NCI-H1417 treated with DMSO at 0.1 percent for 48 hours (cell line): ENCODE measurements at places on chromosomes 1 and 21.

DNA sequence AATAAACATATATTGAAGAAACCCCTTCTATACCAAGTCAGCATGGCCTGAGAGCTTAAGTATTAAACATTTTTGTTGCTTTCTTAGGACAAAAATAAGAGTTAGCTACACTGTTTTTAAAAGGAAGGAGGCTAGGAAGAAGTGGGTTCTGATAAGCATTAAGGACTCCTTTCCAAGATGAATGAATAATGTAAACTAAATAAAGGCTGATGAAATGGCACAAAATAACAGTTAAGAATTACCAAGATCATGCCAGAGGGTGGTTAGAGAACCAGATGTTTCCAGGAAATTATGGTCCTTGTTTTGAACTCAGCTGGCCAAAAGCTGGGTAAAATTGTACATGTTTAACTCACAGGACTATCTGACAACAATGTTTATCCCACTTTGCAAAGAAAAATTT lies 114.1 kb upstream of the ETS2 start:
- DNase-seq, result no peak

GRCh38 chr1:175812936-175813335 lies 69.5 kb upstream of the TNR start:
- no peak for DNase-seq

GRCh38 chr1:39499668-39500067 lies 8.2 kb downstream of the BMP8A start:
- no peak for DNase-seq

DNA sequence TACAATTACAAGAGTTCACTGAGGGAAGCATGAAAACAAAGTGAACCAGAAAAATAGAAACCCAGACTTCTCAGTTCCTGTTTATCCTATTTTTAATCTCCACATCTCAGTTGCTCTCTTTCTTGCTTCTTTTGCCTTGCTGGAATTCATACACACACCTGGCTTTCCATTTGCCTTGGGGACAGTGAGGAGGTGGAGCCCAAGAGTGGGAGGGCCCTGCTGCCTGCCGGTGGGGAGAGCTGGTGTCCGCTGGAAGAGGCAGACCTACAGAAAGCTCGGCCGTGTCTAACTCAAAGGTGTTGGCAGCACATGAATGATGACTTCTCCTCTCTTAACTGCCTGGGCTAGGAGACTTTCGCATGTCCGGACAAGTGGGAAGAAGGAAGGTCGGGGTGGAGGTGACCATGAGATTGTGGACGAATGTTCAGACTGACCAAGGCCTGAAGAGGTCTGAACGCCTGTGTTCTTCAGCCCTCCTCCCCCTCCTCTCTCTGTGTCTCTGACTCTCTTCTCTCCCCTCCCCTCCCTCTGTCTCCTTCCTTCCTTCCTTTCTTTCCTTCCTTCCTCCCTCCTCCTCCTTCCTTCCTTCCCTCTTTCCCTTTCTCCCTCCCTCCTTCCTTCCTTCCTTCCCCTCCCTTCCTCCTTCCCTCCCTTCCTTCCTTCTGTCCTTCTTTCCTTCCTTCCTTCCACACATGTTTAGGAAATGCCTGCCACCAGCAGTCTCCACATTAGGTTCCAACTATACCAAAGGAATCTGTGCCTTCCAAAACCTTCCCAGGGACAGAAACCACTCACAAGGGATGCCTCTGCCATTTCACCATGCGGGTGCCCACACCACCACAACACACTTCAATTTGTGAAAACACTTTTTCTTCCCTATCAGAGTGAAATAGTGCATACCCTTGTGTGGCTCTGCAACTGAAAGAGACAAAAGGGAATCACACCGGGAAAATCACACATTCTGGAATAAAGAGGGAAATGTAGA lies 157.3 kb upstream of the RUNX1 start:
- no peak for DNase-seq
